Left renal cortex interstitium (tissue), 4 donors: ENCODE measurements at places on chromosomes 1 and 21. TPM values are rescaled to one million over a fixed set of nuclear protein-coding genes. Genes with fewer than 3 reads are reported as not detected.

CELA2A gene
- polyA plus RNA-seq = not detected

SLC25A34 gene
- polyA plus RNA-seq = 4.1 TPM

ZCCHC17 gene
- 55.7 TPM for polyA plus RNA-seq

TFF3 gene
- polyA plus RNA-seq = 3.9 TPM

RHD gene
- 2.9 TPM for polyA plus RNA-seq

SV2A gene
- 7.7 TPM for polyA plus RNA-seq

KIF26B gene
- 39.1 TPM for polyA plus RNA-seq

TUFT1 gene
- polyA plus RNA-seq = 11.1 TPM

C1orf185 gene
- not detected for polyA plus RNA-seq

HCN3 gene
- 7.0 TPM for polyA plus RNA-seq

CRYZL1 gene
- 60.7 TPM for polyA plus RNA-seq

PLEKHN1 gene
- 0.16 TPM for polyA plus RNA-seq

SPRR1A gene
- not detected for polyA plus RNA-seq

INTS7 gene
- polyA plus RNA-seq = 24.6 TPM

TPTE gene
- not detected for polyA plus RNA-seq

JAM2 gene
- 9.3 TPM for polyA plus RNA-seq

PTPN22 gene
- 0.62 TPM for polyA plus RNA-seq

TBX19 gene
- 2.3 TPM for polyA plus RNA-seq

FHAD1 gene
- polyA plus RNA-seq = 3.5 TPM

DENND2C gene
- 5.1 TPM for polyA plus RNA-seq

LCE1E gene
- not detected for polyA plus RNA-seq

KCNJ9 gene
- polyA plus RNA-seq = 0.10 TPM

GJA8 gene
- polyA plus RNA-seq = 0.17 TPM

DIO1 gene
- polyA plus RNA-seq = 5.9 TPM

LCE2B gene
- polyA plus RNA-seq = not detected

COP1 gene
- 55.3 TPM for polyA plus RNA-seq

KCNE2 gene
- polyA plus RNA-seq = 1.6 TPM

SLFNL1 gene
- polyA plus RNA-seq = 0.27 TPM

GPR89B gene
- polyA plus RNA-seq = 37.2 TPM

TLCD4 gene
- 6.2 TPM for polyA plus RNA-seq

RAB13 gene
- polyA plus RNA-seq = 175 TPM

NBPF15 gene
- 96.4 TPM for polyA plus RNA-seq

FMO3 gene
- 0.14 TPM for polyA plus RNA-seq

CR1 gene
- 19.0 TPM for polyA plus RNA-seq

ZSWIM5 gene
- polyA plus RNA-seq = 7.6 TPM

HFM1 gene
- polyA plus RNA-seq = 7.9 TPM

GUCA2A gene
- not detected for polyA plus RNA-seq

SYT11 gene
- polyA plus RNA-seq = 19.6 TPM

COL9A2 gene
- polyA plus RNA-seq = 28.5 TPM

CCDC185 gene
- polyA plus RNA-seq = not detected

KRTAP11-1 gene
- polyA plus RNA-seq = not detected

SLC9C2 gene
- 0.52 TPM for polyA plus RNA-seq

PTGER3 gene
- polyA plus RNA-seq = 52.3 TPM

ARMH1 gene
- 9.3 TPM for polyA plus RNA-seq

BEST4 gene
- 0.82 TPM for polyA plus RNA-seq
